ENCODE measurements at places on chromosomes 7 and 10.

- DNase-seq: no peak
Observed at GRCh38 chr7:69282946-69283345, 315.3 kb upstream of the AUTS2 start.

GRCh38 chr7:138625849-138626230 is 75.3 kb downstream of the SVOPL start:
- no peak for DNase-seq

GRCh38 chr7:36306722-36307121 is 82.9 kb upstream of the ANLN start:
- no peak for DNase-seq

- DNase-seq: no peak
Observed at GRCh38 chr10:69867699-69868558, 66.2 kb downstream of the COL13A1 start.

DNA sequence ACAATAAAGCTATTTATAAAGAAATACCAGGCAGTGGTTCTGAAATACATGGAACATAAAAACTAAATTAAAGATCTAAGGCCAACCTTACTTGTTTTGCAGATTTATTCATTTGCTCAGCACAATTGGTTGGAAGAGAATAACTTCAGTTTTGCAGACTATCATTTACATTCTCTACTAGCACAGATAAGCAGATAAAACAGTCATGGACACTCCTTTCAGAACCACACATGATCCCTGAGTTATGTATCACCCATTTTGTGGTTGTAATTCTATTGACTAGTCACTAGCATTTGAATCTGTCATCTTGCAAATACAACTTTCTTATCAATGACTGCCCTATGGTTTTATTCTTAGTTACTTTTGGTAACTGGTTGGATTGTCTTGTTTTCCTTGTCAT is 45.1 kb downstream of the PRKAR2B start:
- no peak for DNase-seq

Measured in mesendoderm (in vitro differentiated cells).